ENCODE measurements at places on chromosomes 16 and 17.

DNA sequence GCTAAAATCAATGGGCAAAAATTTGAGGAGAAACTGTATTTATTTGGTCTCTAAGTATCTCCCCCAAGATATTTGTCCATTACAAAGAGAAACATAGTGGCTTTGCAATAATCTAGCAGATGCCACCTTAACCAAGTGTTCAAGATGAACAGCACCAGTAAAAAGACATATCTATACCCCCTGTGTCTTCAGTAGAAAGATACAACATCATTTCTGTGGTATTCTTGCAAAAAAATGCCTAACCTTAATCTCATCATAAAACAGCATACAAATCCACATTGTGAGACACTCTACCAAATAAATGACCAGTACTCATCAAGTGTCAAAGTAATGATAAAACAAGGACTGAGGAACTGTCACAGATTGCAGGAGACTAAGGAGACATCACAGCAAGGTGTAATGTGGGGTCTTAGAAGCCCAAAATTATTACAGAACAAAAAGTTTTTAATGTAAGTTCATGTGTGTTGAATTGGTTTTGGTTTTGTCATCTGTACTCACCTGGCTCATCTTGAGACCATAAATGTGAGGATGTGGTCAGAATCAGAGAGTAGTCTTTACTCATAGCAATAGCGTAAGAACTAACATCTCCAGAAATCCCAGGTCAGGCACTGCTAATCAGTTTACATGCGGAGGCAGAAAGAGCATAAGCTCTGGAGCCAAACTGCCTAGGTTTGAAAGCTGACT is 77.2 kb downstream of the AATF start:
- no peak for DNase-seq

GRCh38 chr17:9009737-9010136 is 11.6 kb upstream of the NTN1 start:
- DNase-seq: no peak

- peak; percentile 89 for DNase-seq
Observed at GRCh38 chr17:75059369-75060345, 12.6 kb downstream of the KCTD2 start.

- no peak for DNase-seq
Observed at GRCh38 chr17:29349409-29349808, 40.8 kb upstream of the TAOK1 start.

GRCh38 chr17:34658811-34659560 is 79.6 kb downstream of the TMEM132E start:
- DNase-seq: no peak

- DNase-seq: no peak
Observed at GRCh38 chr17:47808830-47809480, 12.6 kb downstream of the OSBPL7 start.

DNA sequence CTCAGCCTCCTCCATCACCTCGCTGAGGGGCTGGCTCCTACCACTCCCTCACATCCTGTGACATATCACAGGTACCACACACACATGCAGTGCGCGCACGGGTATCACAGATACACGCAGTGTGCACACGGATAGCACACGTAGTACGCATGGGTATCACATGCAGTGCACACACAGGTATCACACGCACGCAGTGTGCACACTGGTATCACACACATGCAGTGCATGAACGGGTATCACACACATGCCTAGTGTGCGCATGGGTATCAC is 30.1 kb downstream of the ACSF3 start:
- no peak for DNase-seq

- DNase-seq: no peak
Observed at GRCh38 chr16:4667203-4667963, 26.0 kb upstream of the NUDT16L1 start.

DNA sequence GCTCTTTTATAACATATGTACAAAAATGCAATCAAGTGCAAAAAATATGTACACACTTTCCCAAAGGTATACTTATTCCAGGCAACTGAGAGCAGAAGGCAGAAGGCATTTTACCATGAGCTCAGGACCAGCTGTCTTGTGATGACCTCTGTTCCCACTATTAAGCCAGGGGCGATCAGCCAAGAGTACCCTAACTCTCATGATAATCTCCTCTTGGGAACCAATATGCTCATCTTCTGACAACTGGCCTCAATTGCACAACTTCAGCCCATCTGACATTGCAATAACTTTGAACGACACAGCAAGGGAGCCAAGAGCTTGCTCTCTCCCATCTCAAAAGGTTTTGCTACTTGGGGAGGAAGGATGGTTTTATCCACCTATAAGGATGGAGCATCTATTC is 471.9 kb downstream of the HS3ST3B1 start:
- no peak for DNase-seq

DNA sequence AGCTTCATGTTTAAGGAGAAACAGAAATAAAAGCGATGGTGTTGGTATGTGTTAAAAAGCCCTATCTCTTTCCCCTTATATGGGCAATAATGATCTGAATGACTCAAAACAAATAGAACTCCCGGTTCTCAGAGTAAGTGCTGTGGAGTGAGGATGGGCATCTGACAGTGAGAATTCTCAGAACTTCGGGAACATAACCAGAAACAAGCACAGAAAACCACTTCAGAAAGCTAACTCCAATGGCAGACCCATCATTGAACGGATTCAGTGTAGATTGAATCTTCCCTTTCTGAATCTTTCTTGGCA is 67.2 kb downstream of the CDH8 start:
- no peak for DNase-seq

DNA sequence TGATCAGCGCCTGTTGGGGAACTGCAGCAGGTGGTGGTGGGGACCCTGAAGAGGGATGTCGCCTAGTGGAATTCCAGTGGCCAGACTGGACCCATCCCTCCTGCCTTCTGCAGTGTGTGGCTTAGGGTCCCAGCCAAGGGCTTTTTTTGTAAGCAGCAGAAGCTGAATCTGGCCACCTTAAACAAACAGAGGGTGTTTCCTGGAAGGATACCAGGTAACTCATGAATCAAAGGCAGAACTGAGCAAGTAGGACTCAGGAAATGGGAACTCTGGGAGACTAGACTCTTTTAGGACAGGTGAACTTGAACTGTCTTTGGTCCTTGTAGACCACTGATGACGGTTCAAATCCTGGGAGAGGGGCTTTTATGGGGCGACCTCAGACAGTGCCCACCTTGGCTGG is 124.0 kb downstream of the ABCC6 start:
- DNase-seq: no peak

GRCh38 chr17:37338847-37339246 is 36.9 kb upstream of the C17orf78 start:
- no peak for DNase-seq

- DNase-seq: no peak
Observed at GRCh38 chr16:88356124-88356726, 26.5 kb upstream of the ZNF469 start.

DNA sequence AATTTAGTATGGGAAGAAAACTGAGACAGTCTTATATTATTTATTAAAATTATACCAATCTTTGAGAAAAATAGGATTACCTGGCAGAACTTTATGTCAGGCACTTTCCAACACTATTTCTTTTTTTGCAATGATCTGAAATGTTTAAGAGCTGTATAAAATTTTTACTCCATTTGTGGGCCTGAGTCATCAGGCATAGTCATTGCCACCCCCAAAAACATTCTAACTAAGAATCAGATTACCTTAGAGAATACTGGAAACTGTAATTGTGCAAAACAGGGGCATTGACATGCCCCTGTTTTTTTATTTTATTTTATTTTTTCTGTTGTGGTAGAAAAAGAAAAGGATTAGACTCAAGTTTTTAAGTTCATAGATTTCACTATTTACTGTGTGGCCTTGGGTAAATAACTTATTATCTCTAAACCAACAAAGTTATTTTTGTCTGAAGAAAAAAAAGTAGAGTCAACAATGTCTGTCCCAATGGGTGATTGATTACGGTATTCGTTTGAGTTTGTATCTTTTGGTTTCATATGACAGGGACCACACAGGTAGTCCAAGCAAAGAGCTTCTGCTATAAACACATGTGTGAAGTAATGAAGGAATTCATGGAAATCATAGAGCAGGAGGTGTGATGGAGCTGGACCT is 24.6 kb downstream of the VAT1L start:
- DNase-seq: no peak

- DNase-seq: no peak
Observed at GRCh38 chr16:77780378-77780837, 8.0 kb upstream of the VAT1L start.

DNA sequence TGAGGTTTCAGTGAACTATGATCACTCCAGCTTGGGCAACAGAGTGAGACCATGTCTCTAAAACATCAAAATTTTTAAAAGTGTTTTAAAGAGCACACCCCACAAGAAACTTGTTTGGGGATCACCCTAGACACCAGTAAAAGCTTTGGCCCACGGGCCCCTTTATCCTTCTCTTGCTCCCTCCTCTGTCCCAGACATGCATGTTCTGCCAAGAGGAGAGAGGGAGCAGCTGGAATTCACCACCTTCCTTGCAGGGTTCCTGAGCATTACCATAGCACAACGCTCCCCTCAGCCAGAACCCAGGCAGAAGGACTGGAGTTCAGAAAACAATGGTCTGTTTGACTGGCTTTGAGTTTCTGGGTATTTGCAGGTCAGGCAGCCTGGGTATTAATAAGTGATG is 214.3 kb upstream of the CDH5 start:
- DNase-seq: no peak

- no peak for DNase-seq
Observed at GRCh38 chr16:83968891-83969649, 1.0 kb downstream of the NECAB2 start.

All from hippocampal formation (tissue), 2 donors.